ENCODE measurements at places on chromosomes 3 and 15. TPM values are rescaled to one million over a fixed set of nuclear protein-coding genes. Genes with fewer than 3 reads are reported as not detected.

GRCh38 chr15:75164625-75165350 lies 36.9 kb upstream of the C15orf39 start:
- no peak for DNase-seq

GRCh38 chr3:35900079-35900478 lies 260.8 kb downstream of the ARPP21 start:
- no peak for DNase-seq

DNA sequence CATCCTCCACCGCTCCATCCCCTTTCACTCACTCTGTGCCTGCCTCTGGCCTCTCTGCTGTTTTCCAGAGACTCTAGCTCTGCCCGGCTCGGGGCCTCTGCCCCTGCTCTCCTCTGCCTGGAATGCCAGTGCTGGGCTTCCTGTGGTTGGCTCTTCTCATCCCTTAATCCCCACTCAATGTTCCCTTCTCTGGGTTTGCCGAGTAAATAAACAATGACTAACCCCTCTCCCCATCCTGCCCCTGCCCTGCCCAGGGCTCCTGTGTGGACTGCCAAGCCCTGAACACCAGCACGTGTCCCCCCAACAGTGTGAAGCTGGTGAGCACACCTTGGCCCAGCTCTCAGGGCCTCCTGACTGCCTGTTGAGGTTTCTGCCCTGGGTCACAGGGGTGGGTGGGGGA lies 12.2 kb downstream of the STAB1 start:
- peak; percentile 87 for DNase-seq

- no peak for DNase-seq
Measured at GRCh38 chr15:60370869-60371136, 27.0 kb downstream of the ANXA2 start.

- DNase-seq = no peak
Measured at GRCh38 chr3:187798126-187798525, 52.9 kb upstream of the BCL6 start.

DNA sequence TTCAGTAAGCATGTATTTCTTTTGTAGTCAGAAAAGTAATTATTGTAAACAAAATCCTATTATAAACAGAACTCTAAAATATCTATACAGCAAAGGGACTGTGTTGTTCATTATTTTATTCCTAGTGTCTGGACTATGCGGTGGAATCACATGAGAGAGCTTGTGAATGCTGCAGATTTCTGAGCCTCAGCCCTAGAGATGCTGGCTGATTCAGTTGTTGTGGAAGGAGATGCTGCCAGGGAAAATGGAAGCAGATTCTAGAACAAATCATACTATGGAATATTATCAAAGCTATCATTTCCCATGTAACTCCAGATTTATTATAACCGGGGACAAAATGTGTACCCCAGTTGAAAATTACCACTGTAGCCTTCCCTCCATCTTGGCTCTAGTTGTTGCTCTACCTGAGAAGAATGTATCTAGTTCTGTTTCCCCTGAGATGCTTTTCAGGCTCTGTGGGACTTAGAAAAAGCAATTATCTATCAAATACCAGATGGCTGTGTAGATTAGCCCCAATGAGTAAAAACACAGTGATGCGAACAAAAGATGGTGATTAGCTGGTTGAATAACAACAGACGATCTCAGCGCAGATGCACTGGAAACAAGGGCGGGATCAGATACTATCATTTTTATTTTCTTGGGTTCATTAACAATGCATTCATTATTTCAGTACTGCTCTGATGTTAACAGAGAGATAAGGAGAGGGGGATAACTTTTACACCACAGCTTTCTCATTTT lies 131.3 kb downstream of the TMEM108 start:
- no peak for DNase-seq

- peak; percentile 11 for DNase-seq
Measured at GRCh38 chr3:4687167-4687566, 194.0 kb downstream of the ITPR1 start.

- no peak for DNase-seq
Measured at GRCh38 chr15:62348623-62349022, 183.5 kb upstream of the C2CD4B start.

GRCh38 chr15:65069179-65069578 lies 1.4 kb upstream of the RASL12 start:
- DNase-seq = peak; percentile 75

DNA sequence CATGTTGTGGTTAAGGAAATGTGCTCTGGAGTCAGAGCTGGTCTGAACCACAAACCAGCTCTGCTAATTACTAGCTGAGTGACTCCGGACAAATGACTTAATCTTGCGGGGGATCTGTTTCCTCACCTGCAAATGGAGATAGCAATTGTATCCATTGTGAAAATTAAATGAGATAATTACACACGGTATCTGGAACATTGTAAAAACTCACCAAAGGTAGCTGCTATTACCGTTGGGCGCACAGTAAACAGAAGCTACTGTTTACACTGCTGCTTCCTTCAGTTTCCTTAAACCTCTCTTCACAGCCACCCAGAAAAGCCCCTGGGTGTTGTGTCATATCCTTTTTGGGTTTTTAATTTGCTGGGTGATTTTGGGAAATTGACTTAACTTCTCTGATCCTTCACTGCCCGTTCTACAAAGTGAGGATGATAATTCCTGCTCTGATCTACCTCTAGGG lies 107.8 kb downstream of the MEGF11 start:
- DNase-seq = peak; percentile 8

DNA sequence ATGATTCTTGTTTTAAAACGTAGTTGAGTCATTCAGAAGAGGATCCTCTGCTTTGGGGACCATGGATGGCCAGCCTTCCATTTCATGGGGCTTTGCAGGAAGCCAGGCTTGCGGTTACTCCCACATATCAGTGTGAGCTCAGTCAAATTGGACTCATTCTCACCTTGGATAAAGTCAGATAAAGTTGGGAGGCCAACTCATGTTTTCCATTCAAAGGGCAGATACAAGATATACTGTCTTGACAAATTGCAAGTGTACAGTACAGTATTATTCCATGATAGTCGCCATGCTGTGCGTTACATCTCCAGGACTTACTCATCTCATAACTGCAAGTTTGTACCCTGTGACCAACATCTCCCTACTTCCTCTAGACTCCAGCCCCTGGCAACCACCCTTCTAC lies 25.5 kb upstream of the B3GNT5 start:
- DNase-seq = peak; percentile 16

Gene PLCH1
- total RNA-seq = 0.17 TPM

Gene PIGZ
- 1.7 TPM for total RNA-seq

Gene FYCO1
- 3.8 TPM for total RNA-seq

Gene CHRFAM7A
- 2.4 TPM for total RNA-seq

Measured in M059J (cell line).